Epithelial cell of proximal tubule (primary cell): ENCODE measurements at places on chromosomes 1 and 21. TPM values are rescaled to one million over a fixed set of nuclear protein-coding genes. Genes with fewer than 3 reads are reported as not detected.

Gene KCNK2
- not detected in 2 replicates for total RNA-seq

Gene MEX3A
- 14.8 and 19.0 TPM in 2 replicates for total RNA-seq

Gene RPTN
- not detected in 2 replicates for total RNA-seq

Gene BATF3
- total RNA-seq = 2.5 TPM in 1 of 2 replicates, not detected in the other

Gene BTBD8
- total RNA-seq = 1.8 and 8.7 TPM in 2 replicates

Gene FAM229A
- total RNA-seq = 1.7 and 11.7 TPM in 2 replicates

Gene CFHR4
- total RNA-seq = not detected in 2 replicates

Gene MSH4
- total RNA-seq = 0.75 TPM in 1 of 2 replicates, not detected in the other

Gene SLC16A4
- total RNA-seq = 9.2 and 12.4 TPM in 2 replicates

Gene SHISA4
- total RNA-seq = 10.9 and 22.4 TPM in 2 replicates

Gene BSND
- not detected in 2 replicates for total RNA-seq

Gene TSSK3
- 0.58 TPM in 1 of 2 replicates, not detected in the other for total RNA-seq

Gene NMNAT2
- total RNA-seq = 0.52 and 0.65 TPM in 2 replicates

Gene BACE2
- total RNA-seq = 38.3 and 60.9 TPM in 2 replicates

Gene STX12
- total RNA-seq = 21.7 and 31.5 TPM in 2 replicates

Gene DCST2
- total RNA-seq = 0.12 TPM in 1 of 2 replicates, not detected in the other

Gene TPM3
- 569 and 700 TPM in 2 replicates for total RNA-seq

Gene TMOD4
- 0.46 TPM in 1 of 2 replicates, not detected in the other for total RNA-seq

Gene DIPK1A
- total RNA-seq = 1.8 and 3.1 TPM in 2 replicates

Gene SPRR1A
- total RNA-seq = not detected in 2 replicates

Gene KIF1B
- 16.6 and 20.9 TPM in 2 replicates for total RNA-seq

Gene TPTE
- total RNA-seq = not detected in 2 replicates

Gene FAM151A
- not detected in 2 replicates for total RNA-seq

Gene PRR9
- total RNA-seq = 0.72 TPM in 1 of 2 replicates, not detected in the other

Gene MXRA8
- 43.2 and 137 TPM in 2 replicates for total RNA-seq

Gene C1orf53
- 0.40 and 6.7 TPM in 2 replicates for total RNA-seq

Gene OR2T11
- total RNA-seq = not detected in 2 replicates
